ENCODE measurements at places on chromosomes 16 and 17.

DNA sequence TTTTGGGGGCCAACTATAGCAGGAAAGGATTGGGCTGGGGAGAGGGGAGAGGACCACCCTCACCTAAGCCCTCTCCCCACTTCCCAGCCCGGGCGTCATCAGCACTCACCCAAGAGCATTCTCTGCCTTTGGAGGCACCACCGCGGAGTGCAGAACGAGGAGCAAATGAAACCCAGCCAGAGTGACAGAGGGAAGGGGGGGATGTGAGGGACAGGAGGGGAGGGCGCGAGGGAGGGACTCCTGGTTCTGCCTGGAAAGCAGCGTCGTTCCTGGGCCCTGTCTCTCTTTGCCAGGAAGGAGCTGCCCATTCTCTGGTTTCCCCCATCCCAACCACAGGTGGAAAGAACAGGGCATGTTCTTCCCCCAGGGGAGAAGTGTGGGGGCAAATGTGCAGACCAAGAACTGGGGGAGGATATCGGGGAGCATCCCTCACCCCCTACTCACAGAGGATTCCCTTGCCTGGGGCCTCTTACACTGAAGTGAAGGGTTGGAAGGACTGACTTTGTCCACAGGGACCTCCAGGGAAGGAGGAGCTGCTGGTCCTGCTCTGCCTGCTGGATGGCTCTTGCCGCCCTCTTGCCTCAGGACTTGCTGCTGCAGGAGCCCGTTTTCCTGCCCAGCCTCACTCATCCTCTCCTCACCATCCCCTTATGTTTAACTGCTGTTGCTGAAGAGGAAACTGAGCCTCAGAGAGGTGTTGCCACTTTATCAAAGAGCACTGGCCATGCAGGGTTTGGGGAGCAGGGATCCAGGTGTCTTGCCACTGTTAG is 3.5 kb upstream of the C17orf113 start:
- DNase-seq, result no peak

DNA sequence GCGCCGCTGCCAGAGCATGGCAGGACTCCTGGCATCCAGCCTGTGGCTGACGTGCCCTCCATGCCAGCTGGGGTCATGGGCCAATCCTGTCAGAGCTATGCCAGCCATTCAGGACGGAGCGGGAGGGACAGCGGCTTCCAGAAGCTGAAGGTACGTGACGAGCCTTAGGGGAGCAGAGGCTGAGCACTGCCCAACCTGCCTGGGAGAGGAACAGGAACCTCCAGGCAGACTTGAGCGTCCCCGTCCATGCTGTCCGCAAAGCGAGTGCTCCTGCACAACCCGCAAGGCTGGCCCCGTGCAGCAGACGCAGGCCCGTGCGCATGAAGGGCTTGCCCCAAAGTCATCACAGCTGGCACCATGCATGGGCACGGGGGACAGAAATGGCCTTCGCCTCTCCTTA is 21.5 kb downstream of the NDUFAF8 start:
- DNase-seq, result no peak

DNA sequence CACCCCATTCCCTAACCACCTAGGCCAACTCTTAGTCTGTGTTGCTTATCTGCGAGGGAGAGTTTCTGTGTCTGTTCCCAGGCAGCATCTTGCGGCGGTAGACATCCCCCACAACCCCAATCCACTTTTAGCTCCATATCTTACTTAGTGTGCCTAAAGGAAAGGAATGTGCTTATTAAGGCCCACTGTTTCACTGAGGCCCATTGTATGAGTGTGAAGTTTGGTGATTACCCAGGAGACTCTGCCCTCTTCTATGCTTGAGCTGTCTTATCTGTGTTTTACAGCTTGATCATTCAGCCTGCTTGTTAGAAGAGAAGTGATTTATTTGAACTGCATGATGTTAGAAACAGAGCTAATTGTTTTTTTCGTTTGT is 10.3 kb upstream of the MLYCD start:
- no peak for DNase-seq

DNA sequence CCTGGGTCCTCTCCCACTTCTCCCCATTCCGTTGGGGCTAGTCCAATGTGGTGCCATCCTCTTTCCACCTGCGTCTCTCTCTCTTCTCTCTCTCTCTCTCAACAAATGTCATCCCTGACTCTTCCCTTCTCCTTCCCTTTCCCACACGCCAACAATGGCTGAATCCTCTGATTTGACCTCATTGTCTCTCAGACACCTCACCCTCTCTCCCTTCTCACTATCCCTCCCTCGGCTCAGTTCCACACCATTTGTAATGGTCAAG is 628 bp upstream of the ZNF18 start:
- DNase-seq, result no peak

DNA sequence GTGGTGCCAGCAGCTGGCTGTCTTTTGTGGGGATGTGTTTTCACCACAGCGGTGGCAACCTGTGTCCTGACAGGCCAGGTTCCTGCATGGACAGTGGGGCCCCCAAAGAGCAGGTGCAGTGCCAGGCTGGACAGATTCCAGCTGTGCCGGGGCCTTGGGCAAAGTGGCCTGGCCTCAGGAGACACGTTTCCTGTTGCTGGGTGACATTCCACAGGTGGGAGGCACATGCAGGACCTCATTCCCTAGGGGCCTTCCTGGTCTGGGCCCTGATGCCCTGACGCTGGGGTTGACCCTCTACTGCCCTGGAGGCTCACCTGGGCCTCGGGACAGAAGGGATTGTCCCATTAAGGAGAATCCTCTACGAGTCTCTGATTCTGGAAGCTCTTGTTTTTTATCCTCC is 182.4 kb downstream of the RAB11FIP4 start:
- DNase-seq, result no peak

DNA sequence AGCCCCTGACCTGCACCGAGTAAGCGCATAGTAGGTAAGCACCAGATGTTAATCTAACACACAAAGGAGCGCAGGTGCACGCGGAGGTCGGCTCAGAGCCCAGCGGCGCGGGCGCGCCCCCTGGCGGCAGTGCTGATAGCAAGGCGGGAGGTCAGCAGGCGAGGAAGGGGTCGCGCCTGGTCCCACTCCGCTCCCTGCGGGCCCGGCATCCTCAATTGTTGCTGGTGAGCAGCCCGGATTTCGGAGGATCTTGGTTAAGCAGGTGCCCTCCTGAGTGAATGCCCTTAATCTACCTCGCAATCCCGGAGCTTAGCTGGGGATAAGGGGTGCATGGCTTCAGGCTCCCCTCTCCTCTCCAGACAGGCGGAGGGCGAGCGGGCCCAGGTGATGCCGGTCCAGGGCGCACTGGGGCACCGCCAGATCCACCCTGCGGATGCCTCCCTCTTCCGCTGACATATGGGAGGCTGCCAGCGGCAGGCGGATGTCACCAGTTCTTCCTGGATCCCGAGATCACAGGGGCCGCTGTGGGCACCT is 4.0 kb upstream of the WNT3 start:
- no peak for DNase-seq

GRCh38 chr17:27893841-27894503 is 807 bp upstream of the LYRM9 start:
- DNase-seq, result peak; percentile 24

DNA sequence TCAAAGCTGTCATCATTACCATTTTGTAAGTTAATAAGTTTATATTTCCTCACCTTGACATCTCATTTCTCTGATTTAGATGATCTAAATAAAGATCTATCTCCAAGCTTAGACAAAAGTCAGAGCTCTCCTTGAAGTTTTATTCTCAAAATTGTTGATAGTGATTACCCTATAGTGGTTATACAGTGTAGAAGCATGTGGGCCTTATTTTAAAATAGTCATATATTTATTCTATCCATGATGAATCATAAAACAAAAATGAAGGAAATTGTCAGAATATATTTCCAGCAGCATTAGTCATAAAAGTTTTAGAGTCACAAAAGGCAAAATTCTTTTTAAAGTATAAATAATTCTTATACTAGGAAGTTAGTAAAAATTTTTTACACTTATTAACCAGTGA is 49.0 kb downstream of the RHOT1 start:
- DNase-seq, result peak; percentile 46

DNA sequence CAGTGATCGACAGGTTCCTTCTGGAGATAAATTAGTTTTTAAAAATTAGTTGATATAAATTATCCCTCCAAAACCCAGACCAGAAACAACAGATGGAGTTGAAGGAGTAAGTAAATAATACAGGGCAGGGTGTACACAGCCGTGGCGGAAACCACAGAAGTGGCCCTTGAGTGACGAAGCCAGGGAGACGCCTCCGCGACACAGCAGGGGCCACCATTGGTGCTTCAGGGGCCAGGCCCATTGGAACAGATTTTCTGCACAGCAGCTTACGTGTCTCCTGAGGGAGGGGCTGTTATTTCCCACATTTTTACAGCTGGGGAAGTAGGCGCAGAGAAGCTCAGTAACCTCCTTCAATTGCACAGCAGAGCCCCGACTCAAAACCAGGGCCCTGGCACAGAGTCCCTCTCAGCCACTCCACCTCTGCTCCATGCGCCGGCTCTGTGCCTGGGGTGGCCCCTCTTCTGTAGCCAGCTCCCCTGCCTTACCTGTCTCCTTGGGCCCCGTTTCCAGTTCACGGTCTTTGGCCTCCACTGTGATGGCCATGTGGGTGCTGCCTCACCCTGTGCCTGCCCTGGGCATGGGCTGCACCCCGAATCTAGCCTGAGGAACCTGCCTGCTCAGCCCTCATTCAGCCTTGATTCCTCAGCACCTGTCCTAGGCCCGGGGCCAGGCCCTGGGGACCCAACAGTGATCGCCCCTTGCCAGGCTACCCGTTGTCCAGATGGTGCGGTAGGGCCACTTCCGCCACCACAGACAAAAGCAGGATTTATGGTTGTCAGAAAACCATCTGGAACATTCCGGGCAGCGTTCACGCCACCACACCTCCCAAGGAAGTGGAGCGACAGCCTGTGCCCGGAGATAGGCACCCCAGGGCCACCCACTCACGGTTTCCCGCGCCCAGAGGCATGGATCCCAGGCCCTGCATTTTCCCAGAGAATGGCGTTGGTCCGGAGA is 128.5 kb upstream of the GSE1 start:
- no peak for DNase-seq

DNA sequence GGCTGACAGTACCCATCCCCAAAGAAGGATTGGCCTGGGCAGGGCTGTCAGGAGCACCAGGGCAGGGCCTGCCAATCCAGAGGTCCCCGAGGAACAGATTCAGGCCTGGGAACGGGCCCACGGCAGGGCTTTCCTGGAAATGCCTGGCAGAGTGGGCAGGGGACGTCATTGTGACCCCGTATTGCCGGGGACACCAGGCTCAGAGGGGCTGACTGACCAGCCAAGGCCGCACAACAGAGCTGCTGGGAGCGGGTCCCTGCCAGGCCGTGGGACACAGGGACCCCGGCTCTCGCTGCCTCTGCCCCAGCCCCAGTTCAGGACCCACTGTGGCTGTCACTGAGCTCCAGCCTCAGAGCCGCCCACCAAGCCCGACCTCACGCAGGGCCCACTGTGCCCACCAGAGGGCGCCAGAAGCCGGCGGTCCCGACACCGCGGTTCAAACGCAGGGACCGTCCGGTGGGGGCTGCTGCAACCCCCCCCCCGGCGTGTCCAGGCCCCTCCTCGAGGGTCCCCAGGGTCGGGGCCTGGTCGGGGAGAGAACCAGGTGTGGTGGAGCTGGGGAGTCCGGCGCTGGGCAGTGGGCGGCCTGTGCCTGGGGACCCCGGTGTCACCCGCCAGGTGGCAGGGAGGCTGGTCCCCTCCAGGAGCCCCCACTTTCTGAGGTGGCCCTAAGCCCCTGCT is 15.2 kb upstream of the SSTR5 start:
- peak; percentile 4 for DNase-seq

- peak; percentile 15 for DNase-seq
These were observed 66.7 kb downstream of the PPM1E start for GRCh38 chr17:58822148-58823050.

DNA sequence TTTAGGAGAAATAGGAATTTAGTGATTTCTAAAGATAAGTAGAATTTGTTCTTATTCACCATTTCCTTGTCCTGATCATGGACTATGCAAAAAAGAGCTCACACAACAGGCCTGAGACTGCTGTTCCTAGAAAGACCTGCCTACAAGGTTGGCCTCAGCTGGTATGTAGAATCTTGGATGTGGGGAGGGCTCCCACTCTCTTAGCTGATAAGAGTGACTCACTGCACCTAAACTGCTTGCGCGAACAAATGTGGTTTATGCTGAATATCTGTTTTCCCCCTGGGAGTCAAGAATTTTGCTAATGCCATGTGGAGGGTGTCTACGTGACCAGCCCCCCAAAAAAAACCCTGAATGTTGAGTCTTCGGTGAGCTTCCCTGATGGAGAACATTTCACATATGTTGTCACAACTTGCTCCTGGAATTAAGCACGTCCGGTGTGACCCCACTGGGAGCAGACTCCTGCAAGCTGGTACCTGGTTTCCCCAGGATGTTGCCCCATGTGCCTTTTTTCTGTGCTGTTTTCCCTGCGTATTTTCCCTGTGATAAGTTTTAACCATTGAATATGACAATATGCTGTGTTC is 68.8 kb upstream of the HSBP1 start:
- no peak for DNase-seq

DNA sequence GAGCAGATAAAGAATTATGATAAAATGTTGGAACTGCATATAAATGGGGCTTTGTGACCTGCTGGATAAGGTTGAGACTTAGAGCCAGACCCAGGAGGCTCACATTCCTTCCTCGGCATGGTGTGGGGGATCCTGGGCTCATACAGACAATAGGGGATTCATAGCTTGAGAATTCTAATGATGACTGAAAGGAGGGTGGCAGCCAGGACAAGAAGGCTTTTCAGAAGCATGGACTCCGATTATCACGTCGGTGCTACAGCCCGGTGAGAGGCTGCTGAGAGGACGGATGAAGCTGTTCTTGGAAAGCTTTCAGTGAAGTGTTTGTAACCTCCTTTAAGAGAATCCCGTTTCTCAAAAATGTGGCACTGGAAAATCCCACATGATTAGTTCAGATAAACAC is 167.2 kb downstream of the ANKFN1 start:
- no peak for DNase-seq

DNA sequence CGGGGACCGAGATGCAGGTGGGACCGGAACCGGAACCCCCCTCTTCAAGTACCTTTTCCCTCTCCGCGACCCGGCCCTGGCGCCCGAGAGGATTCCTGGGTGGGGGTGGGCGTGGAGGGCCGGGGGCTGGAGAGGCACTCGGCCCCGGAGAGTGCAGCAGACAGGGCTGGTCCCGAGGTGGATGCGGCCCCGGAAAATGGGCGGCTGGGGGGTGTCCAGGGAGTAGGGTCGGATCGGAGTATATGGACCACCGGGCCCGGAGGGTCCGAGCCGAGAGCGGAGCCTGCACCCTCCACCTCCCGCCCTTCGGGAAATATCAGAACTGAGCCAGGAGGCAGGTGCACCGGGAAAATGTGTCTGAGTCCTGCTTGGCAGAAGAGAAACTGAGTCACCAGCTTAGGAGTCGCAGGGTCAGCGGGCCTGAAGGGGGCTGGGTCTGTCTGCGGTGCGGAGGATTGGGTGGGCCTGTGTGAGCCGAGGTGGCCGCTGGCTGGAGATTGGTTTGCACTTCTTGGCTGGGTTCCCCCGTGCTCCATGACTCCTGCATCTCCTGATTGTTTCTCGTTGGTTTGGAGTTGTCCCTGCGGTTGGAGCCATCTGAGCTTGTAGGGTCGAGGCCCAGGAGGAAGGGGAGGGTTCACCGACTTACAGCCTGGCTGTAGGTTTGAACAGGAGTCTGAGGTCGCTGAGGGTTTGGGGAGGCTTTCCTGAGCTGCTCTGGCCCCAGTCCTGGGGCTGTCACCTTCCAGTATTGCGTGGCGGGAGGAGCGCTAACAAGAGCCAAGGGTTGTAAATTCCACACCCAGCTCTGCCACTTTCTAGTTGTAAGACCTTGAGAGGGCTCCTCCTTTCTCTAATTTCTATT is 518 bp downstream of the SH2B1 start:
- peak; percentile 79 for DNase-seq

- DNase-seq, result no peak
These were observed 163.9 kb downstream of the SPECC1 start for GRCh38 chr17:20173091-20173490.

- DNase-seq, result no peak
These were observed 37.7 kb upstream of the IRF8 start for GRCh38 chr16:85861095-85861825.

- DNase-seq, result no peak
These were observed 7.8 kb upstream of the SLC38A10 start for GRCh38 chr17:81302861-81303333.

Data from fibroblast of mammary gland (primary cell).